ENCODE measurements at places on chromosomes 3 and 15.

- DNase-seq = no peak
Measured at GRCh38 chr3:66441129-66441528, 59.7 kb downstream of the LRIG1 start.

DNA sequence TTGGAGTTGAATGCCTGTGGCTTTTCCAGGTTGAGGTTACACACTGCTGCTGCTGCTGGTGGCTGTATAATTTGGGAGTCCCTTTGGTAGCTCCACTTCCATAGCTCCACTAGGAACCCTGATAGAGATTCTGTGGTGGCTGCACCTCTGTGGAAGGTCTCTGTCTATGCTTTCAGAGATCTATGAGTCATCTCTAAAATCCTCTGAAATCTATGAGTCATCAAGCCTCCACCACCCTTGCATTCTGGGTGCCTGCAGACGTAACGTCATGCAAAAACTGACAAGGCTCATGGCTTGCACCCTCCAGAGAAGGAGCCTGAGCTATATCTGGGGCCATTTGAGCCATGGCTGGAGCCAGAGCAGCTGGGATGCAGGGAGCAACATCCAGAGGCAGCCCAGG, 1037.0 kb upstream of the CFAP20DC start:
- no peak for DNase-seq

GRCh38 chr3:177591379-177591778, 394.1 kb upstream of the TBL1XR1 start:
- peak; percentile 20 for DNase-seq

DNA sequence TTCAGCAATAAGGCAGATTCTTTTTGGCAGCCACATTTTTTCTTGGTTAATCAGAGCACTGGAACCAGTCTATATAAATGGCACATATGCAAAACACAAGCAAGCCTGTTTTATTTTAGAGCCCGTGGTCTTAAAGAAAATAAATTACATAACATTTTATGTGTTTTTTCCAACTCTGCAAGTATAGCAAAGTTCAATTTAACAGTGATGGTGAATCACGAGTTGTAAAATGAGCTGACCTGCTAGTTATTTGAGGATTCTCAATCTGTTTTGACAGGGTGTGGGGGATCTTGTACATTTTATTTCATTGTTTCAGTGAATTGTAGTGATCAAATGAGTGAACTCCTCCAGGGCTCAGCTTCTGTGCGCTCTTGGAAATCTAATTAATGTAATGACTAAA, 2.7 kb downstream of the ARHGEF26 start:
- no peak for DNase-seq

DNA sequence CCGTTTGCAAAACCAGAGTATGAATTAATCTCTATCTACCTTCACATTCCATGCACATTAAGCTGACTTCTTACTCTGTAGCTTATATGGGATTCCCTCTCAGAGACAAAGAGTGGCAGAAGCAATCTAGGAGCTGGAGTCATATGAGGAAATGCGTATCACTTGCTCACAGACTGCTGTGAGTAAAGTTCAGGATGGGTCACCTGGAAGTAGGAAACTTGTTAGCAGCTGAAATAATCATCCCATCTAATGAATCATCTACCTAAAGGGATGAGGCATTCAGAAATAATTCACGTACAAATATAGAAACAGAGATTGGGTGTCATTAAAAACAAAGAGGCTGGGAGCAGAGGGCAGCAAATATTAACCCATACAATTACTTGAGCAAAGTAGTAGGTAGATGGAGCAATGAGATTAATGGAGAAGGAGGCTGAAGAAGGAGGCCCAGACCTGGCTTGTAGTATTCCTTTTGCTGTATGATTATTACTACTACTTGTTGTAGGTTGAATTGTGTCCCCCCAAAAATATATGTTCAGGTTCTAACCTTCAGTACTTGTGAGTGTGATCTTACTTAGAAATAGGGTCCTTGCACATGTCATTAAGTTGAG, 866.3 kb downstream of the ROBO2 start:
- DNase-seq = no peak

- DNase-seq = no peak
Measured at GRCh38 chr15:45274636-45275380, 22.8 kb downstream of the SLC28A2 start.

DNA sequence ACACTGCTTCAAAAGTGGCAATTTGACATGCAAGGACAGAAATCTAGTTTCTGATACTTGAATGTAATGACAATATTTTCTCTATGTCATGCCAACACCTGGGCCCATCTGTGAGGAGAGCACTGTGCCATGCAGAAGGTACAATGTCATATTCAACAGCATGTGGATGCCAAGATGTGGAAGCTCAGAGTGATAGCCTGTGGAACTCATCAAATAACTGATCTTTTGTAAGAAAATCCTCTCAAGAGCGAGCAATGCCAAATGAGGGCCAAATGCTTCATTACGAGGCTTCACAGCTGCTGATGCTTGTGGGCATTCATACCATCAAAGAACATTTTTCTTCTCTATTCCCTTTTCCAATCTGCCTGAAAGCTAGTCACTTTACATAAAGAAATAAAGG, 95.1 kb downstream of the ROBO1 start:
- no peak for DNase-seq

DNA sequence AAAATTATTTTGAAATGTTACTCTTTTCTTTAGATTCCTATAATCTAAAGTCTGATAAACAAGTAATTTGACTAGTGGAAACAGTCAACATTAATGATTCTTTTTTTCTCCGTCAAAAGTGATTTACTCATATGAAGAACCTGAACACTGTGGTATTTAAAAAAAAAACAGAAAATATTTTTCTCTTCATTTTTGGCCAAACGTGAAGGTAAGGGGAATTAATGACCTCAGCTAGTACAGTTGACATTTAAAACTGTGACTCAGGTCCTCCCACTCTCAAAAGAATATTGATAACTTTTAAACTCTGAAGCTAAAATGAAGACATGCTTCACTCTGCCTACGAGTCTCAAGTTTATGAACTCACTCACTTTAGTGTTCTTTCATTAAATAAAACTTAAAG, 34.5 kb downstream of the TIGIT start:
- DNase-seq = no peak
